Caco-2 (cell line): ENCODE measurements at places on chromosomes 1 and 21.

DNA sequence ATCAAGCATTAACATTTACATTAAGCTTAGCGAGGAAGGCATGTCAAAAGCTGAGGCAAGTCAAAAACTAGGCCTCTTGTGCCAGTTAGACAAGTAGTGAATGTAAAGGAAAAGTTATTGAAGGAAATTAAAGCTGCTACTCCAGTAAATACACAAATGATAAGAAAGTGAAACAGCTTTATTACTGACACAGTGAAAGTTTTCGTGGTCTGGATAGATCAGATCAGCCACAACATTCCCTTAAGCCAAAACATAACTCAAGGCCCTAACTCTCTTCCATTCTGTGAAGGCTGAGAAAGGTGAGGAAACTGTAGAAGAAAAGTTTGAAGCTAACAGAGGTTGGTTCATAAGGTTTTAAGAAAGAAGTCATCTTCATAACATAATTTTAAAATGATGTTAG, 131.9 kb downstream of the VAV3 start:
- DNase-seq, result no peak

- no peak for DNase-seq
These were observed 52.6 kb downstream of the GLIS1 start for GRCh38 chr1:53686091-53686964.

GRCh38 chr21:39980241-39980820, 113.1 kb downstream of the PCP4 start:
- no peak for DNase-seq

DNA sequence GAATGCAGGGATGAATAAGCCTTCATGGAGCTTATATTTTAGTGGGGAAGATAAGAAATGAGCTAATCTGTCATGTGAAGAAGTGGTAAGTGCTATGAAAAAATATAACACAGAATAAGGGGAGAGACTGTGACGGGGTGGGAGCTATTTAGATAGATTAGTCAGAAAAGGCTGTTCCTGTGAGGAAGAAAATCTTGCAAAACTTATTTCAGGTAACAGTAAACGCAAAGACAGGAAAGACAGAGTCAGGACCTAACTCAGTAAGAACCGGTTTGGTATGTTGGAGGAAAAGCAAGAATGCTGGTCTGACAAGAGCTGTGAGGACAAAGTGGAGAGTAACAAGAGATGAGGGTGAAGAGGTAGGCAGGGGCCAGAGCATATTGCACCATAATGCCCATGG, 22.0 kb downstream of the GNAI3 start:
- DNase-seq, result peak; percentile 24

GRCh38 chr1:200226268-200226968, 183.4 kb downstream of the ZNF281 start:
- no peak for DNase-seq

- DNase-seq, result no peak
These were observed 46.2 kb downstream of the YARS1 start for GRCh38 chr1:32770741-32771548.

DNA sequence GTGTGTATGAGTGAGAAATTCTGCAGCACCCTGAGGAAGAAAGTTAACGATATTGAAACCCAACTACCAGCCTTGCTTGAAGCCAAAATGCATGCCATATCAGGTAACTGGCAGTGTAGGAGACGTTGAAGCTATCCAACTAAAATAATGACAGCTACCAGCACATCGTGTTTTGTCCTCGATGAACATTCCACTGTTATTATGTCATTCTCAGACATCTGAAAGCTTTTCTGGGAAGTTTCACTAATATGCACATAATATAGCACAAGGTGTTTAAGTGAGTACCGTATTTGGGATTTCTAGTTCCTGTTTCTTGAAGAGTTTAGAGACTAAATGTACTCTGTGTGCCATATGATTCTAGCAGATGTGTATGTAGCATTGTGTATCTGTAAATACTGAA, 173.5 kb downstream of the DISC1 start:
- DNase-seq, result no peak

DNA sequence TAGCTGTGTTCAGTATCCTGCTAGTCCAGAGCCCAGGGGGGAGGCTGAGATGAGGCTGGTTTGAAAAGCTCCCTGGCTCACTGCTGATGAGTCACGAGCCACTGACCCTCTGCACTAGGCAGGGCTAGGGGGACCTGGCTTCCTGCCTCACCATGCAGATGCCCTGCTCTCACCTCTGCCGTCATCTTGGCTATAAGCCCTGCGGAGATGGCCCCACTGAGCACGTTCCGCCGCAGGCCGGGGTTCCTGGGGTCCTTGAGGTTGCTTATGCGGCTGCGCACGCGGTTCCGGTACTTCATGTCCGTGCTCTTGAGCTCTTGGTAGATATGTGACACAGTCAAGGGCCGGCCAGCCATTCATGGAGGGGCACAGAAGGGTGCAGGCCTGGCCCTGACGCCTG, 24.1 kb upstream of the ZNF436 start:
- DNase-seq, result no peak
